Pancreas (tissue), 10 donors: ENCODE measurements at places on chromosomes 1 and 21. TPM values are rescaled to one million over a fixed set of nuclear protein-coding genes. Genes with fewer than 3 reads are reported as not detected.

AUNIP gene
- total RNA-seq = not detected

WDTC1 gene
- 21.7 TPM for total RNA-seq

BEND5 gene
- 2.2 TPM for total RNA-seq

NENF gene
- total RNA-seq = 33.8 TPM

PTBP2 gene
- total RNA-seq = 5.1 TPM

LAMC1 gene
- total RNA-seq = 42.3 TPM

MYCL gene
- 4.5 TPM for total RNA-seq

ACOT11 gene
- 2.6 TPM for total RNA-seq

TNFSF4 gene
- 1.1 TPM for total RNA-seq

ITLN1 gene
- 0.34 TPM for total RNA-seq

CCDC28B gene
- total RNA-seq = 3.8 TPM

HAPLN2 gene
- not detected for total RNA-seq

DNA sequence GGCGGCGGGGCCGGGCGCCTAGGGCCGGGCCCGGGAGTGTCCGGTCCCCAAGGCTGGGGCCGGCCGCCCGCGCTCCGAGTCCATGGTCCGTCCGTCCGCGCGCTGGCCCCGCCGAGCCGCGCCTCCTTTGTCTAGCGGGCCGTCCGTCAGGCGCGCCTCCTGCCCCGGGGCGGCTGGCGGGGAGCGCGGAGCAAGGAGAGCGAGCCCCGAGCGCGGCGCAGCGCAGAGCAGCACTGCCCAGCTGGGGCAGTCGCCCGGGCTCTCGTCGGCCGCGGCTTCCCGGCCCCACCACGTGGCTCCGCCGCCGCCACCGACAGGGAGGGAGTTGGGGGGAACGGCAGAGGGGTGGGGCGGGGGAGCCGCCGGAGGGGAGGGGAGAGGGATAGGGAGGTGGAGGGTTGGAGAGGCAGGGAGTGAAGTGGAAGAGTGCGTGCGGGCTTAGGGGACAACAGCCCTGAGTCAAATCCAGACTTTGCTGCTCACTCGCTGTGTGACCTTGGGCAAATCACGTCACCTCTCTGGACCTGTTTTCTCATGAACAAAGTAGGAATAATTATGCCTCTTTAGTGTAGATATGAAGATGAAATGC lies at the start of gene NKAIN1:
Gene NKAIN1 (minus strand): TSS at position 235 of the 589 bp plus-strand sequence. CDS start 340 bp downstream, outside the sequence.
- H3K36me3 ChIP-seq = no peaks in the 10 kb centered on the region
- H3K4me3 ChIP-seq = no peak within 1 kb of the TSS
- no peak for DNase-seq
- H3K27me3 ChIP-seq = no peaks in the 10 kb centered on the region

- peak; percentile 45 for DNase-seq
- peak overlapping the region; percentile 17 for H3K4me3 ChIP-seq
- H3K27me3 ChIP-seq = no peaks in the 10 kb centered on the region
- H3K36me3 ChIP-seq = no peaks in the 10 kb centered on the region
Observed at GRCh38 chr1:15703562-15703961, 19.4 kb downstream of the PLEKHM2 start.

GRCh38 chr1:23251812-23252211 lies 34.5 kb upstream of the HTR1D start:
- no peak overlapping the region for H3K4me3 ChIP-seq
- no peaks in the 10 kb centered on the region for H3K27me3 ChIP-seq
- H3K4me1 ChIP-seq = no peaks in the 10 kb centered on the region
- no peak overlapping the region for H3K27ac ChIP-seq
- DNase-seq = no peak

DNA sequence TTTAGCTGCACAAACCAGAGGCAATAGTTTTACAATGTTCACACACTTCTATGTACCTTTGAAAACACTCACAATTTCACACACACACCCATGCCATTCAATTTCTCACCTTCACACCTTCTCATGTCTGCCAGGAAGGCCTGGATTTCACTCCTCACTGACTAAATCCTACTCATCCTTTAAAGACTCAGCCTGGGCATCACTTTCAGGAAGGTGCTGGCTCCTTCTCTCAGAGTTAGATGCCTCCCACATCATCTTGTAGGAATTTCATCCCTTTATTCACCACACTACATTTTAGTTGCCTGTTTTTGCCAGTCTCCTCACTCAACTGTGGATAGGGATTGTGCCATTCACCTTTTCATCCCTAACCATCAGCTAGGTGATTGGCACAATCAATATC lies 2.3 kb downstream of the IL20 start:
- no peaks in the 10 kb centered on the region for H3K36me3 ChIP-seq
- no peak overlapping the region for H3K4me3 ChIP-seq
- H3K4me1 ChIP-seq = no peaks in the 10 kb centered on the region
- no peak overlapping the region for H3K27ac ChIP-seq
- DNase-seq = no peak

- H3K27me3 ChIP-seq = no peaks in the 10 kb centered on the region
- no peaks in the 10 kb centered on the region for H3K36me3 ChIP-seq
- DNase-seq = no peak
- no peak overlapping the region for H3K27ac ChIP-seq
Observed at GRCh38 chr1:151970626-151971025, 23.0 kb downstream of the S100A10 start.

GRCh38 chr21:42463861-42464515 lies 32.0 kb downstream of the RSPH1 start:
- no peaks in the 10 kb centered on the region for H3K27me3 ChIP-seq
- peaks cover 40% of the 10 kb centered on the region for H3K4me1 ChIP-seq
- no peak overlapping the region for H3K4me3 ChIP-seq
- no peaks in the 10 kb centered on the region for H3K36me3 ChIP-seq
- no peak for DNase-seq
- H3K27ac ChIP-seq = no peak overlapping the region

DNA sequence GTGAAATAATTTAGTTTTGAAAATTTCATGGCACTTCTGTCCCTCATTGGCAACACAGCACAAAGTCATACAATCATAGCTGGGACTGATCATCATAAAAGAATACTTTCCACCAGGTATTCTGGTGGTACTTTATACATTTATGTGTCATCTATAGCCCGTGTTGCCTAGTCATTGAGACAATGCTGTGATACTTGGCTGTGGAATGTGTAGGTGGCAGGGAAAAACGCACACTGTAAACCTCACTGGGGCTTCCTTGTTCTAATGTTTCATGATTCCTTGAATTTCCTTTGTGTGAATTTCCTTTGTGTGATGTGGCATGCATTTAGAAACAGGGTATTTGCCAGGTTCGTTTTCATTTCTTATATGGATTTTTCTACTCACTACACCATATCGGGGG lies 118.3 kb downstream of the FMN2 start:
- H3K4me1 ChIP-seq = no peaks in the 10 kb centered on the region
- H3K27ac ChIP-seq = no peak overlapping the region
- no peaks in the 10 kb centered on the region for H3K36me3 ChIP-seq
- no peak for DNase-seq
- H3K4me3 ChIP-seq = no peak overlapping the region
- H3K27me3 ChIP-seq = no peaks in the 10 kb centered on the region

GRCh38 chr1:74689621-74690363 lies 16.2 kb upstream of the ERICH3 start:
- no peaks in the 10 kb centered on the region for H3K4me1 ChIP-seq
- H3K4me3 ChIP-seq = no peak overlapping the region
- H3K27me3 ChIP-seq = no peaks in the 10 kb centered on the region
- no peaks in the 10 kb centered on the region for H3K36me3 ChIP-seq

DNA sequence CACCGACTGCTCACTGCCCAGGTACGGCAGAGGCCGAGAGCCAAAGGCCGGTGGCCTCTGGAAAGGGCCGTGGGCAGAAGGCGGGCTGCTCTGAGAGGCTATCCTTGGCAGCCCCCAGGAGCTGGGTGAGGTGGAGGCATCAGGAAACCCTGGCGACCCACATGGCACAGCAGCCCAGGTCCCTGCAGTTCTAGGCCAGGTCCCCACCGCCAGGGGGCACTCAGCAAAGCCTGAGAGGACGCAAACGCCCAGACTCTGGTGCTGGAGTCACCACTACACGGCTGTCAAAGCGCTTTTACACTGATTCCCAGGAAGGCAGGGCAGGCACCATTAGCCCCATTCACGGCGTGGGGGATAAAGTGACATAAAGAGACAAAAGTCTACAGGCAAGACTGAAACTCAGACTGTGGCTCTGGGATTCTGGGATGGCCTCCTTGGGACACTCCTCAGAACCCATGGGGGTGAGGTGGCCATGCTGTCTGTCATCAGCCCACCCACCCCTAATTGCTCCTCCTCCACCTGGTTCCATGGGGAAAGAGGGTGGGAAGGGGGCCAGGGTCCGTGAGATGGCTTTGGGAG lies 4.9 kb downstream of the PLEKHG5 start:
- H3K27ac ChIP-seq = no peak overlapping the region
- H3K4me3 ChIP-seq = no peak overlapping the region
- H3K4me1 ChIP-seq = no peaks in the 10 kb centered on the region
- H3K36me3 ChIP-seq = no peaks in the 10 kb centered on the region

GRCh38 chr1:27132624-27133023 lies 22.3 kb downstream of the SLC9A1 start:
- no peak for DNase-seq
- H3K27me3 ChIP-seq = no peaks in the 10 kb centered on the region
- H3K36me3 ChIP-seq = no peaks in the 10 kb centered on the region
- no peak overlapping the region for H3K27ac ChIP-seq
- H3K4me1 ChIP-seq = no peaks in the 10 kb centered on the region

DNA sequence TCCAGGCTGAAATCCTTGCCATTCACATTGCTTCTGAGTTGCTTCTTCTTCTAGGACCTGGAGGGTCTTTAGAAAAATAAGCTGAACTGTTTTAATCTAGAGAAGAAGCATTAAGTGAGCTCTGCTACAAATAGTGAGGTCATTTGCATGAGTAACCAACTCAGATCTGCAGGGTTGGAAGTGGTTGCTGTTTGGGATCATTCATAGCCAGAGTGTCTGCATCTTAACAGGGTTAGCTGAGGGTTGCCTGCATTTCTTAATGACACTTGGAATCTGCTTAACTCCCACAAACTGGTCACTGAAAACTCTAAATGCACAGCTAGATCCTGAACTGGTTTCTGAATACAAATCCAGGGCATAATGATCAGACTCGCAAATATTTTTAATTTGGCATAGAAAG lies 9.9 kb downstream of the CNIH3 start:
- H3K27ac ChIP-seq = no peak overlapping the region
- peaks cover 5% of the 10 kb centered on the region for H3K4me1 ChIP-seq
- H3K4me3 ChIP-seq = no peak overlapping the region
- no peaks in the 10 kb centered on the region for H3K27me3 ChIP-seq
- no peaks in the 10 kb centered on the region for H3K36me3 ChIP-seq

- no peaks in the 10 kb centered on the region for H3K4me1 ChIP-seq
- no peak overlapping the region for H3K27ac ChIP-seq
- H3K27me3 ChIP-seq = no peaks in the 10 kb centered on the region
- no peak for DNase-seq
- H3K36me3 ChIP-seq = no peaks in the 10 kb centered on the region
Observed at GRCh38 chr1:83097715-83098114, 901.2 kb downstream of the TTLL7 start.

DNA sequence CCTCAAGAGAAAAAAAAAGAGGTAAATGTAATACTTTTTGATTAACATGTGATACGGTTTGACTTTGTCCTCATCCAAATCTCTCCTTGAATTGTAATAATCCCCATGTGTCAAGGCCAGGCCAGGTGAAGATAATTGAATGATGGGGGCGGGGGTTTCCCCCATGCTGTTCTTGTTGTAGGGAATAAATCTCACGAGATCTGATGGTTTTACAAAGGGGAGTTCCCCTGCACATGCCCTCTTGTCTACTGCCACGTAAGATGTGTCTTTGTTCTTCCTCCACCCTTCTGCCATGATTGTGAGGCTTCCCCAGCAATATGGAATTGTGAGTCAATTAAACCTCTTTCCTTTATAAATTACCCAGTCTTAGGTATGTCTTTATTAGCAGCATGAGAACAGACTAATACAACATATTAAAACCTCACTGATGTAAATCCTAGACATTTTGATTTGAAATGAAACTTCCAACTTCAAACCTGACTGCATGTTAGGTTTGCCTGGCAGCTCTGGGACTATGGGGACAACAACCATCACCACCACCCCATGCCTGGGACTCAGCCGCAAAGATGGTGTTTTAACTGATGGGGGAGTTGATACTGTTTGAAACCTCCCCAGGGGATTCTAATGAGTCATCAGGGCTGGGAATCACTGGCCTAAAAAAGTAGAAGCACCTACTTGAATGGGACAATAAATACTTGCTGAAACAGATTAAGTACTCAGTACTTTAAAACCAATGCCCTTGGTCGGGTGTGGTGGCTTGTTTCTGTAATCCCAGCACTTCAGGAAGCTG lies 32.8 kb upstream of the BACH1 start:
- H3K27ac ChIP-seq = no peak overlapping the region
- no peak overlapping the region for H3K4me3 ChIP-seq
- no peaks in the 10 kb centered on the region for H3K27me3 ChIP-seq
- no peaks in the 10 kb centered on the region for H3K4me1 ChIP-seq

DNA sequence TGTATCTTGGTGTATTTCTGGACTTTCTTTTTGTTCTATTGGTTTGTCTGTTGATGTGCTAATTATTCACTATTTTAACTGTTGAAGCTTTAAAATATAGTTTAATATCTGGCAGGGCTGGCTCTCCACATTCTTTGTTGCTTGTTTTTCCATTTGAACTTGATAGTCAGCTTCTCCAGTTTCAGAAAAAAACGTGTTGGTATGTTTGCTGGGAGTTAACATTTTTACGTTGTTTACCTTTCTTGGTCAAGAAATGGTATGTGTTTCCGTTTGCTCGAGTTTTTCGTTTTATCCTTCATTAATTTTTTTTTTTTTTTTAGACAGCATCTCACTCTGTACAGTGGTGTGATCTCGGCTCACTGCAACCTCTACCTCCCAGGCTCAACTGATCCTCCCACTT lies 16.9 kb upstream of the ZBTB40 start:
- H3K4me3 ChIP-seq = no peak overlapping the region
- H3K36me3 ChIP-seq = no peaks in the 10 kb centered on the region
- no peak overlapping the region for H3K27ac ChIP-seq
- H3K27me3 ChIP-seq = no peaks in the 10 kb centered on the region
- no peaks in the 10 kb centered on the region for H3K4me1 ChIP-seq

- H3K36me3 ChIP-seq = no peaks in the 10 kb centered on the region
- H3K27me3 ChIP-seq = no peaks in the 10 kb centered on the region
- no peak overlapping the region for H3K27ac ChIP-seq
- H3K4me1 ChIP-seq = no peaks in the 10 kb centered on the region
- H3K4me3 ChIP-seq = no peak overlapping the region
- no peak for DNase-seq
Observed at GRCh38 chr1:15035236-15035635, 118.3 kb upstream of the TMEM51 start.

GRCh38 chr1:54132495-54132894 lies 20.3 kb downstream of the CDCP2 start:
- no peaks in the 10 kb centered on the region for H3K36me3 ChIP-seq
- no peak overlapping the region for H3K27ac ChIP-seq
- no peak for DNase-seq
- no peaks in the 10 kb centered on the region for H3K27me3 ChIP-seq
- H3K4me1 ChIP-seq = no peaks in the 10 kb centered on the region

GRCh38 chr1:158952416-158952815 lies 21.1 kb downstream of the PYHIN1 start:
- no peaks in the 10 kb centered on the region for H3K4me1 ChIP-seq
- no peak overlapping the region for H3K27ac ChIP-seq
- DNase-seq = no peak
- H3K4me3 ChIP-seq = no peak overlapping the region
